ENCODE measurements at places on chromosomes 2 and 18.
A peak's percentile ranks its signal among the peaks of the same experiment; 100 is the strongest.

DNA sequence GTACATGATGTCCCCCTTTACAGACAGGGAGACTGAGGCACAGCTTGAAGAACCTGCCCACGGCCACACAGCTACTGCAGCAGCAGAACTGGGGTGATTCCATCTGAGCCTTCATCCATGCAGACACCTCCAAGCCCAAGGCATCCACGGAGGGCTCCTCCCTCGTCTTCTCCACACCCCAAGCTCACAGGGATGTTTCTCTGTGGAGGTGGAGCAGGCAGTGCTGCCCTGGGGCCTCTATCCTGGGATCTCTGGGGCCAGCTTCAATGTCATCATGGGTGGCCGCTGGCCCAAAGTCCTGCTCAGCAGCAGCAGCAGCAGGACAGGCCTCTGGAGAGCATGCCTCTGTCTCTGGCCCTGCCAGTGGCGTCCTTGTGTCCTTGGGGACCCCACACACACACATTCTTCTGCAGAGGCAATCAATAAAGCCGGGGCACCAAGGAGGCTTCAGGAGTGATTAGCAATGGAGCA, 31.2 kb downstream of the ADI1 start:
- peaks cover 42% of the 10 kb centered on the region for H3K36me3 ChIP-seq
- peaks cover 48% of the 10 kb centered on the region for H3K4me1 ChIP-seq
- H3K27me3 ChIP-seq, result peaks cover 4% of the 10 kb centered on the region
- no peak overlapping the region for H3K4me3 ChIP-seq

GRCh38 chr2:61557381-61557780, 19.2 kb upstream of the XPO1 start:
- peaks cover 13% of the 10 kb centered on the region for H3K4me1 ChIP-seq
- H3K36me3 ChIP-seq, result no peaks in the 10 kb centered on the region
- H3K27me3 ChIP-seq, result peaks cover 14% of the 10 kb centered on the region

GRCh38 chr2:238939521-238940403, 91.9 kb downstream of the TWIST2 start:
- DNase-seq, result no peak
- H3K36me3 ChIP-seq, result no peaks in the 10 kb centered on the region
- peaks cover 6% of the 10 kb centered on the region for H3K4me1 ChIP-seq
- H3K4me3 ChIP-seq, result no peak overlapping the region

GRCh38 chr18:77168811-77169311, 36.3 kb upstream of the MBP start:
- peaks cover 8% of the 10 kb centered on the region for H3K27me3 ChIP-seq
- peaks cover 56% of the 10 kb centered on the region for H3K4me1 ChIP-seq
- H3K4me3 ChIP-seq, result peak overlapping the region; percentile 7
- no peaks in the 10 kb centered on the region for H3K36me3 ChIP-seq

GRCh38 chr18:56112013-56112749, 524.2 kb upstream of the TCF4 start:
- peaks cover 26% of the 10 kb centered on the region for H3K4me1 ChIP-seq
- DNase-seq, result no peak

GRCh38 chr18:45806226-45806625, 19.2 kb upstream of the SIGLEC15 start:
- peaks cover 10% of the 10 kb centered on the region for H3K4me1 ChIP-seq
- H3K27ac ChIP-seq, result peak overlapping the region; percentile 58
- peaks cover 6% of the 10 kb centered on the region for H3K27me3 ChIP-seq
- DNase-seq, result no peak
- no peak overlapping the region for H3K4me3 ChIP-seq
- H3K36me3 ChIP-seq, result peaks cover 15% of the 10 kb centered on the region

DNA sequence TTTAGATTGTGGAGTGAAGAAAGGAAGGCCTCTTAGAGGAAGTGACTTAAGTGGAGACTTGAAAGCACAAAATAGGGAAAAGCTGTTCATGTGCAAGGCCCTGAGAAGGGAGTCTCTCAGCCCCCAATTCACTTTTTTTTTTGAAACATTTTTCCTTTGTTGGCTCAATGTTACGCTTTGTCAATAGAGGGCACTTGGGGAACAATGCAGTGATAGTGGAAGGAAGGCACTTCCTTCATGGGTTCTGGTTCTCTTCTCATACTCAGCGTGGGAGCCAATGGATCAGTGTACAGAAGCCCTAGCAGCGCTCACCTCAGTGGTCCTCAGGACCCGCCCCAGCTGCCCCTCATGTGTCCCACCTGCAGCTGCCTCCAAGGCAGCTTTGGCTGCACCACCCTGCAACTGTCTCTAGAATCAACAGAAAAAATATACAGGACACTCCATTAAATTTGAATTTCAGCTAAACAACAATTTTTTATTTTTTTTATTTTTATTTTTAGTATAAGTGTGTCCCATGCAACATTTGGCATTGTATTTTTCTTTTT, 8.6 kb upstream of the C2orf42 start:
- peaks cover 3% of the 10 kb centered on the region for H3K27me3 ChIP-seq
- no peak overlapping the region for H3K27ac ChIP-seq
- peaks cover 4% of the 10 kb centered on the region for H3K36me3 ChIP-seq
- H3K4me3 ChIP-seq, result no peak overlapping the region
- DNase-seq, result no peak
- no peaks in the 10 kb centered on the region for H3K4me1 ChIP-seq

DNA sequence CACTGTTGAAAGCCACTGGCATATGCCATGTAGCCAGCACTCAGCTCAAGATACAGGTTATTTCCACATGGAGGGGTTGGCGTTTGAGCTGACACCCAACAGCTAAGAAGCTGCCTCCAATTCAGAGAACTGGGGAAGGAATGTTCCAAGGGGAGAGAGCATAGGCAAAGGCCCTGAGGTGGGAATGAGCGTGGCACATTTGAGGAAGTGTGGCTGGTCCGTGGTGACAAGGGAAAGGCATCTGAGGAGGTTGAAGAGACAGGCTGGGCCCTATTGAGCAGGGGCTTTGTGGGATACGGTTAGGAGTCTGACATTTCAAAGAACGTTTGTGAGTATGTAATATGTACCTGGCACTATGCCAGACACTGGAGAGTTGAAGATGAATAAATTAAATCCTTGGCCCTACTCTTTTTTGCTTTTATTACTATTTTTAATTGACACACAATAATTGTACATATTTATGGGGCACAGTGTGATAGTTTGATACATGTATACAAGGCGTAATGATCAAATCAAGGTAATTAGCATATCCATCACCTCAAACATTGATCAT, 27.6 kb upstream of the TMBIM1 start:
- no peaks in the 10 kb centered on the region for H3K36me3 ChIP-seq
- DNase-seq, result no peak
- H3K4me3 ChIP-seq, result no peak overlapping the region

DNA sequence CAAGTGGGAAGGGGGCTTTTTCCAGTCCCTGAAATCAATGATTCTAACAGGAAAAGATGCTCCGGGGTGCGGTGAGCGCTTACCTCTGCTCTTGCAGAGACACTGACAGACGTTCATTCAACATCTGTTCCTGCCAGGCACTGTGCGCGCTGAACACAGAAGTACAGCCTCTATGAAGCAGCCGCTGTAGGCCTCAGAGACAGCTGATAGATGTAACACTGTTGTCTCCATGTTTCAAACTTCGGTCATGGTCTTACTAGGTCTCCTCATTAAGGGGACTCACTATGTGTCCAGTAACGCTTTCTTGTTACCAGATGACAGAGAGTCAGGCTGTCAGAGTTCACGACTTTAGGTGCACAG, 649 bp upstream of the CLIP4 start:
- H3K4me1 ChIP-seq, result peaks cover 26% of the 10 kb centered on the region
- H3K27me3 ChIP-seq, result peaks cover 83% of the 10 kb centered on the region
- H3K36me3 ChIP-seq, result no peaks in the 10 kb centered on the region
- peak overlapping the region; percentile 90 for H3K4me3 ChIP-seq
- DNase-seq, result no peak
- H3K27ac ChIP-seq, result no peak overlapping the region

GRCh38 chr2:195560209-195560895, 96.7 kb upstream of the SLC39A10 start:
- no peak overlapping the region for H3K27ac ChIP-seq
- no peak for DNase-seq
- no peaks in the 10 kb centered on the region for H3K27me3 ChIP-seq
- H3K36me3 ChIP-seq, result no peaks in the 10 kb centered on the region

DNA sequence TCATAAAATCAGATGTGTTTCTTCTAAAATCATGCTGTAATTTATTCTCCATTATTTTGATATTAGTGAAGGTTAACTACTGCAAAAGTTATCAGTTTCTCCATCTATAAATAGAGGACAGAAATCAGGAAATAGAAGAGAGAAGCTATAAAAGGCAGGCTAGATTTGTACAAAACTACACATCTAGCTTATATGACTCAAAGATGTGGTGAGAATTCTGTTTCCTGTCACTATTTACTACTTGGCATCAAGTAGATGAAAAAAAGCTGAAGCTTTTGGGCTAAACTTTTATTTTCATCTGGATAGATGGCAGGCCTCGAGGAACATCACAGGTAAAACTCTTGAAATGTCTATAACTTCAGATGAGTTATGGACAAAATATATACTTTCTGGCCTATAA, 49.8 kb upstream of the NAB1 start:
- no peak for DNase-seq
- no peaks in the 10 kb centered on the region for H3K36me3 ChIP-seq
- H3K27ac ChIP-seq, result no peak overlapping the region
- peaks cover 7% of the 10 kb centered on the region for H3K27me3 ChIP-seq
- H3K4me3 ChIP-seq, result no peak overlapping the region

- DNase-seq, result no peak
- peaks cover 27% of the 10 kb centered on the region for H3K4me1 ChIP-seq
- no peak overlapping the region for H3K27ac ChIP-seq
- H3K27me3 ChIP-seq, result no peaks in the 10 kb centered on the region
- no peak overlapping the region for H3K4me3 ChIP-seq
- H3K36me3 ChIP-seq, result no peaks in the 10 kb centered on the region
These were observed 244.5 kb downstream of the TCF4 start for GRCh38 chr18:55343396-55344073.

GRCh38 chr2:108351889-108352288, 25.9 kb upstream of the SULT1C4 start:
- no peak for DNase-seq
- H3K27me3 ChIP-seq, result peaks cover 9% of the 10 kb centered on the region
- no peaks in the 10 kb centered on the region for H3K36me3 ChIP-seq
- H3K27ac ChIP-seq, result no peak overlapping the region
- no peak overlapping the region for H3K4me3 ChIP-seq
- H3K4me1 ChIP-seq, result peaks cover 5% of the 10 kb centered on the region

GRCh38 chr18:10705786-10706185, 180.0 kb downstream of the NAPG start:
- H3K4me3 ChIP-seq, result no peak overlapping the region
- no peaks in the 10 kb centered on the region for H3K36me3 ChIP-seq
- peaks cover 6% of the 10 kb centered on the region for H3K27me3 ChIP-seq

DNA sequence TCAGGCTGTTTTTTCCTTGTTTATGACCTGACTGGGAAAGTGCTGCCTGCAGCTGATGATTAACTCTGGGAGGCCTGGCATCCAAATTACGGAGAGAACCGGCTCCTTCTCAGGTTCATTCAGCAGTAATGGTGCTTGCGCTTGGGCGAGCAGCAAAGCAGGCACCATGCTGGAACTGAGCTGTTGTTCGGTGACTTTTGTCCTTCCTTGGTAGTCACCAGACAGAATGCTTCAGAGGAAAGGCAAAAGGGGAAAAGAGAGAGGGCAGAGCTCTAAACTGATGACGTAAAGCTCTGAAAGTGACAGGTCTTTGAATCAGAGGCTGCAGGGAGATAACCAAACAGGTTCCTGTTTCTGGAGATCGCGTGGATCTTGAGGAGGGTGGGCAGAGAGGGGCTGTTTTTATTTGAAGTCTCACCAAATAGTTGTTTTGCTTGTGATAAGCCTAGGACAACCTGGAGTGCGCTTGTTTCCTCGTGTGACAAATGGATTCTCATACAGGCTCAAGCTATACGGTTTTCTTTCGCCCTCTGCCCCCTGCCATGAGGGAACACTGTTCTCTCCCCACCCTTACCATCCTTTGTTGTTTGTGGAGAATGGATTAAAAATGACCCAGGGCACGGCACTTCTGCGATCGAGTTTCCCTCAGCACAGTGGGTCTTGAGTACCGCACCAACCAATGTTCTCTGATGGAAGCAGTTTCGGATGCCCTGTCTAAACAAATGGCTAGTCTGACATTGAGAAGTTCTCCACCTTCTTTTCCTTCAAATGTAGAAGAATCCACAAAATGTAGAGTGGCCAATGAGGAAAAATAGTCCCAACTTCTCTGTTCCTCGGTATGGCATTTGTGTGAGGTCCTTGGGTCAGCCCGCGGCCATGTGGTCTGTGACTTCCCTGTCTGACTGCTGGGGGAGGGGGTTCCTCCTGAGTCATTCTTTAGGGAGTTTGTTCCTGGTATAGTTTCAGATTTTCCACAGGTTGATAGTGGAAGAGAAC, 1.3 kb downstream of the RASGRP3 start:
- peaks cover 2% of the 10 kb centered on the region for H3K27me3 ChIP-seq
- peak overlapping the region; percentile 87 for H3K4me3 ChIP-seq
- H3K27ac ChIP-seq, result peak overlapping the region; percentile 44
- no peak for DNase-seq
- peaks cover 50% of the 10 kb centered on the region for H3K4me1 ChIP-seq

DNA sequence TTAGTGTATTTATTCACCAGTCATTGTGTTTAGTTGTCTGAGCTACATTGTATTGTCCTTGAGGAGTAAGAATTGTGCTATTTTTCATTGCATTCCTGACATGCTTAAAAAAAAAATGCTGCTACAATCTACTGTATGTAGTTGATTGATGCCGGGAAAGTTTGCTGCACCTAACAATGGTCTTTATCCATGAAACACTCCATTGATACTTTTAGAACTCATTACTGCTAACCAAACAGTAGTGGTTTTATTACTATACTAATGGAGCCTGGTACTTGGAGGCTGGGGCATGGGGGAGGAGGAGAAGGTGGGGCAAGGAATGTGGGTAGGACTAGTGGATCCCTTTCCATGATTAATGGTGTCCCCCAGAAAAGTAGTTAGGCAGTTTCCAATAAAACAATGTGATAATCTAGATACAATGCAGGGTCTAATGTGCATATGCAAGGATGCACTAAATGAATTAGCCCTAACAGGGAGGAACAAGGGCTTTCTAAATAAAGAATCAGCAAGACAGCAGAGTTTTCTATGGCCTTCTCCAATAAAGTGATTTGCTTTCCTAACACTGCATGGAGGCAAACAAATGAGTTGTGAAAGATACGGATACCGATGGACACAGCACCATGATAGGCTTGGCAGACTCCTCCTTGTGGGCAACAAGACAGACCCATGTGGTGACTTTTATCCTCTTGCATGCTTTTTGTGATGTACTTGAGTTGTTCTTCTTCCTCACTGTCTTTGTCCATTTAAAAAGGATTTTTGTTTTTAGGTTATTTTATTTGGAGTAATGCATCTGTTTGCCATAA, 78.5 kb downstream of the FMNL2 start:
- peaks cover 36% of the 10 kb centered on the region for H3K4me1 ChIP-seq
- no peaks in the 10 kb centered on the region for H3K27me3 ChIP-seq
- no peak overlapping the region for H3K27ac ChIP-seq
- no peak for DNase-seq

GRCh38 chr18:51168960-51169662, 28.4 kb downstream of the MEX3C start:
- no peak overlapping the region for H3K4me3 ChIP-seq
- H3K27me3 ChIP-seq, result no peaks in the 10 kb centered on the region
- no peak overlapping the region for H3K27ac ChIP-seq
- peaks cover 6% of the 10 kb centered on the region for H3K4me1 ChIP-seq
